ENCODE measurements at places on chromosomes 4 and X.

DNA sequence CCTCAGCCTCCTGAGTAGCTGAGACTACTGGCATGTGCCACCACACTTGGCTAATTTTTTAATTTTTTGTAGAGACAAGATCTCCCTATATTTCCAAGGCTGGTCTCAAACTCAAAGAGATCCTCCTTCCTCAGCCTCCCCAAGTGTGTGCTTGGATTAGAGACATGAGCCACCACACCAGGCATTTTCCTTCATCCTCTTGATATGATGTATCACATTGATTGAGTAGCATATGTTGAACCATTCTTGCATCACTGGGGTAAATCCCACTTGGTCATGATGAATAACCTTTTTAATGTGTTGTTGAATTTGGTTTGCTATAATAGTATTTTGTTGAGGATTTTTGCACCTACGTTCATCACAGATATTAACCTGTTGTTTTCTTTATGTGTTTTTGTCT is 24.2 kb upstream of the PPM1K start:
- DNase-seq: no peak

DNA sequence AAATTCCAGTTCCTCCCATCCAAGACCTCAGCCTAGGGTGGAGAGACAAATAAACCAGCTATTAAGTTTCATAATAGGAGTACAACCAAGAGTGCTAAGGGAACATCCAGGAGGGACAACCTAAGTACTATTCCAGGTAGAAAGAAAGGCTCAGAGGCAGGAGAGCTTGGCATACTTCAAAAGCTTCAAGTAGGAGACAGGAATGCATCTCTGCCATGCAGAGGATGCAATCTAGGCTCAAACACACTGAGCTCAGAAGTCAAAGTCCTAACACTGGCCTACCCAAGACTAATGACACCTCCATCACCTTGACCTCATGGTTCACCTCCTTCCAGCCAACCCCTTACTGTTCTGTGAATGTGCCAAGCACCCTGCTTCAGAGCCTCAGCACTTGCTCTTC is 8.1 kb downstream of the WDFY3 start:
- no peak for DNase-seq

DNA sequence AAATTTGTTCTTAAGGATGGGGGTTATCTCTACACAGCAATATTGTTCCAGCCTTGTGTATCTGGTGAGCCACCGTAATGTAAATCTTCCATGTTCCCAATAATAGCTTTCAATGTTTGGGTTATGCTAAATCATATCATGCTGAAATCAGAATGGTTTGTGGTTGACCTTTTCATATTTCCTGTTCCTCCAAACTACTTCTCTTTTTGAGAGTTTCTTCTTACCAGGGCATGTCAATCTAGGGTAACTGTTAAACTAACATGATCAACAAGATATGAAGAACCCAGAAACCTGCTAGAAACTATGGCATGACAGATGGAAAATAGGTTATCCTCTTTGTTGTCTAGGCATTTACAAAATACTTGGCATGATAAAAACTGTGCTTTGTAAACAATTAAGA is 22.0 kb downstream of the TNMD start:
- no peak for DNase-seq

- no peak for DNase-seq
Observed at GRCh38 chrX:140764401-140764919, 54.9 kb downstream of the LINC00632 start.

DNA sequence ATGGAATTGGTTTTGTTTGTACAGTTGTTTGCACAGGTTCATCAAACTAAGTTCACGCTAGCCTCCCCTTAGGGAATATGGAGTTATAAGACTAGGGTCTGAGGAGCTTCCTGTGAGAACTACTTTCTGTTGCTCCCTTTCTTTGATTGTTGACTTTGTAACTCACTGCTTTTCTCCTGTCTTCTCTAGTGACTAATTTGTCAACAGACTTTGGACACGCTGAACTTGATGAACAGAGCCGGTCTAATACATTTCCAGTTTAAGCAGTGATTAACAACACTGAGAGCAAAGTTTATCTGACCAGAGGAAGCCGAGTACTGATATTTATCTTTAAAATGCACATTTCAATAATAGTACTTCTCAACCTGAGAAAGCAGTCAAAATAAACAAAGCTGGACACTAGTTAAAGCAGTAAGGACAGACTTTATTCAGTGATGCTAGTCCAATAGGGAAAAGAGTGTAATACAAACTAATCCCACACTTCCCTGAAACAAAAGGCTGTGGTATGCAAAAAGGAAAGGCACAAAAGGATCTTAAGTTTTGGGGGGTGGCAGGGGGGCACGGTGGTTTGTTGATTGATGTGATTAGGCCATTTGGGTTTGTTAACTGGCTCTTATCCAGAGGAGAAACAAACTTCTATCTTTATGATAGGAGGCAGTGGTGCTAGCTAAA is 2.7 kb upstream of the NUDT9 start:
- DNase-seq: no peak

GRCh38 chr4:169015186-169015623 is 5.2 kb upstream of the CBR4 start:
- DNase-seq: no peak

GRCh38 chr4:7513671-7514070 is 78.9 kb upstream of the PSAPL1 start:
- no peak for DNase-seq

DNA sequence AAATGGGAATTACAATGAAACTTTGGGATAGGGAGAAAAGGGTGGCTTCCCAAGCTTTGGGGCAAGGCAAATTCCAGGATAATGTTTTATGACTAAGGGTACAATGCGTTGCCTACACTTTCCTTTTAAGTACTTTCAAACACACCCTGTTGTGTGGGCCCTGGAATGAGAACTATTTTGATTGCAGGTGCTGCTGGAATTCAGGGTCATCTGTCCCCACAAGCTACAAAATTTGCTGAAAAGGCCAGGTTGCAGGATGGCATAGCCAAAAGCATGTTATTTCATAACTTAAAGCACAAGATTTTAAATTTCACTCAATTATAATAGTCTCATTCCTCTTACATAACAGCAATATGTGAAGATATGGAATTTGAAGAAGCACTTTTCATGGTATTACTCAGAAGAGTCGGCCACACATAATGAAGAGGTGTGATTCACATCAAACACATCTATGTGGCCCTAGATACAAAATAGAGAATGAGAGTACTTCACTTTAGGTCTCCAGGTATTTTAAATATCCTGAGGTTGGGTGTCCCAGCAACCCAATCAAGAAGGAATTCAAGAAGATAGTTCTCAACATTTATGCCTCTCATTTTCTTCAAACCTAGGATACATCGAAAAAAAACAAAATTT is 89.3 kb downstream of the APBB2 start:
- no peak for DNase-seq

DNA sequence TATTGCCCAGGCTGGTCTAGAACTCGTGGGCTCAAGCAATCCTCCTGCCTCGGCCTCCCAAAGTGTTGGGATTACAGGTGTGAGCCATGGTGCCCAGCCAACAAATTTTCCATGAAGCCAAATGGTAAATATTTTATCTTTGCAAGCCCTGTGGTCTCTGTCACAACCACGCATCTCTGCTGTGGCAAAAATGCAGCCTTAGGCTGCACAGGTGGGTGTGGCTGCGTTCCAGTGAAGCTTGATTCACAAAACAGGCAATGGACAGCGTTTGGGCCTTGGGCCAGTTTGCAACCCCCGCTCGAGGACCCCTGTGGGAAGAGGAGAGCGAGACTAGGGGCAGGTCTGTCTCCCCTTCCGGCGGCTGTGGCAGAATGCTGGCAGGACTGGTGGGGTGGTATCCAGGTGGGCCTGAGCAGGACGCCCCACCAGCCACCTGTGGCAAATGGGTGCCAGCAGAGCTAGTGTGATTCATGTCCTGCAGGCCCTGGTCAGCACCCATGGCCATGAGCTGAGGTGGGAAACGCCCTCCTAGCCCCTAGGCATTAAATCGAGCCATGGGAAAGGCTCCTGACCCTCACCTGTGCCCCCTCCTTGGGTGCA is 19.7 kb downstream of the HTRA3 start:
- DNase-seq: no peak

- no peak for DNase-seq
Observed at GRCh38 chr4:17958181-17958580, 63.4 kb downstream of the LCORL start.

DNA sequence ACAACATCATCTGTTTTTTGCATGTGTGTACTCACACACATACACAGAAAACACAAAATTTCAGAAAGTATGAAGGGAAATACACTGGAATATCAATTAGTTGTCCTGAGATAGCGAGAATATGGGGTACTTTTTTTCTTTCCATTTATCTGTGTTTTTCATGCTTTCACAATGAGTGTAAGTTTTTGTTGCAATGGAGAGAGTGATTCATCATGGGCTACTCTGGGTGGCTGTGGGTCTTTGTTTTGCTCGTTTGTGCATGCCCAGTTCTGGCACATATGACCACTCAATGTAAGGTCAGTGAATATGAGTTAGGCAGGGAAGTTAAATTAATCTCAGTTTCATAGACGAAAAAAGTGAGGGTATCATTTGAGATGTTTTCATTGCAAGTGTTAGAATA is 26.9 kb downstream of the XK start:
- no peak for DNase-seq

DNA sequence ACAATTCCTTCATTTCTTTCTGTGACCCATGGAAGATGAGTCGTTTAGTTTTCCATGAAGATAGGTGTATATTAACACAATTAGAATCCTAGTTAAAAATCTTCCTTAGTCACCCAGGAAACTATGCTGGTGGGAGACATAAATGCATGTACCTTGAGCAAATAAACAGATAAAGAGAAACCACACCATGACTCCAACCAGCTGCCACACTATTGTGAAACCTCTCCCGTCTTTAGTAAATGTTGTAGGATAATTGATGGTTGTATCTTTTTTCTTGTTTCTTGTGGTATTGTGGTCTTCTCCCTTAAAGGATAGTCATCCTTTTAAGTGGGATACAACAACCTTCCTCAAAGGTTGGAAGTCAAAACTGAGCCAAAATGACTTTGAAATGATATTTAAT is 103.8 kb upstream of the LEF1 start:
- peak; percentile 77 for DNase-seq

DNA sequence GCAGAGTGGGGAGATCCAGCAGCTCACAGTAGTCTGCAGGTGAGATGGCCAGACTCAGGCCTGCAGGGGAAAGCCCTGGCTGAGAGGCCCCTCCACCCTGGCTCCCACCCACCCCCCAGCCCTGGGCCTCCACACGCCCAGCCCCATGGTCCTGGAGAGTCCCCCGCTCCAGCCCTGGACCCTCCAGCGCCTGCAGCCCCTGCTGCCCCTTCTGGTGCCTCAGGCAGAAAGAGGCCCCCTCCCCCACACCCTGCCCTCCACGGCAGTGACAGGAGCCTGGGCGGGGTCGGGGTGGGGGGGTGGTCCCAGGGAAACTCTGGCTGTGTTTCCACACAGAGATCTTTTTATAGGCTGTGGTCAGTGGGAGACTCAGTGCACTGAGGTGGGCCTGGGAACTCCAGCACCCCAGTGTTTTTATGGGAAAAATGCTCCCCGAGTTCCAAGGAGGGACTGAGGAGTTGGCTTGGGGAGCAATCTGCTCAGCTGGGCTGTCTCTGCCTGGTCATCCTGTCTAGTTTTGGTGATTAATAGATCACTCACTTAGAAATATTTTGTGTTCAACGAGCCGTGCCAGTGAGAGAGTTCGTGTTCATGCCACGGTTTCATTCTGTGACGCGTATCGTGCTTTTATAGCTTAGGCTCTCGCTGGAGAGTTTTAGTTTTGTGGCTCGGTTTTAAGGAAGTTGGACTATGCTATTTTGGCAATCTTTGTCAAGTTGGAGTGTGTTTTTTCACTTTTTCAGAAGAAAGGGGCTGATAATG is 53.1 kb upstream of the HGFAC start:
- DNase-seq: peak; percentile 80

GRCh38 chr4:70713453-70714078 is 8.2 kb upstream of the RUFY3 start:
- no peak for DNase-seq

DNA sequence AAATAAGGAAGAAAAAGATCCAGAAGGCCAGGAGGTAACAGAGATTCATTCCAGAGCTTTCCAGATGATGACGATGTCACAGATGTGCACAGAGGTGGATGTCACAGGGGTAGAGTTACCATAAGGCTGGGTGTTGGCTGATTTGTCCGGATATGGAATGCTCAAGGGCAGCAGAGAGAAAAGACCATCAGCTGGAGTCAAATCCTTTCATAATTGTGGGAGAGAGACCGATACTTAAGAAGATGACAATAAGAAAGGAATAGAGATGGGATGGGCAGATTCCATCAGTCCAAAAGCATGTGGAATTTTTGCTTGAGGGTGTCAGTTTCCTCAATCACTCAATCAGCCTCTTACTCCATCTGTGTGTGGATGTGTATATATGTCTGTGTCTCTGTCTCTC is 150.4 kb downstream of the CENPC start:
- DNase-seq: no peak

- DNase-seq: no peak
Observed at GRCh38 chr4:123649645-123650391, 253.2 kb downstream of the SPRY1 start.

DNA sequence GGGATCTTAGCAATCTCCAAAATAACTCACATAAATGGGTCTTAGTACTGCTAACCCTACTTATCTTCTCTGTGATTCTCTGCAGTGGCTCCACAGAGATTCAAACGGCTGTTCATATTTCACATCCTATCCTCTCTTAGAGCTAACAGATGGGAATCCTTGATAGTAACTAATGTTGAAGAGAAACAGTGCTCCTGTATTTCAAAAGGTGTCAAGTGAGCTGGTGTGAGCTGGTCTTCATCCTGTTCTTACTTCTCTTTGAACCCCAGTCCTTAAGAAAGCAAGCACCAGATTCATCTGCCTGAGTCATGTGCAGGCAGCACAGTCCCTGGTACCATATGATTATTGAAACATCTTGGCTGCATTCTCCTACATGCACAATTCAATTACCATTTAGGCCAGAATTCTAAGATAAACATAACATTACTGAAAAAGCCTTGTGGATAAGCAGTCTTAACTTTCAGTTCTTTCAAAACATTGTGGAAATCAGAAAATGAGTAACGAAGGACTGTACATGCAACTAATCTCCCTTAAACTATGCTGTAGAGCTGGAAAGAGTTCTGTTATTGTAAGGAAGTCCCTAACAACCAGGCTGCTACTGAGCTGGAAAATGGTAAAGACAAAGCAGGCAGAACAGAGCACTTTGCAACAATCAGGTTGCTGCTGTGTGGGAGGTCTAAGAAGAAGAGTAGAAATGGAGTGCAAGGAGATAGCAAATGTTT is 153.1 kb downstream of the NPNT start:
- DNase-seq: no peak

DNA sequence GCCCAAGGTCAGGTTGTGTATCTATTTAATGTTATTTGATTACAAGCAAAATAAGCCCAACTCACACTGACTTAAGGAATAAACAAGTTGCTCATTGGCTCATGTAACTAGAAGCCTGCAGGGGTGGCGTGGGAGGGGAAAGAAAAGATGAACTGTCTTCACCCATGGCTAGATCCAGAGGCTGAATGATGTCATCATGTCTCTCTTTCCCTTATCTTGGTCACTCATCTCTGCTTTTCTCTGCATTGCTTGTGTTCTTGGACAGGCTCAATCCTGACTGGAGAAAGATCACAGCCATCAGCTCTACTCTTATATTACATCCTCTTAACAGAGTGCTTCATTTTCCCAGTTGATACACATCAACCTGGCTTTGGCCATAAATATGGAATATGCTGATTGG is 290.0 kb upstream of the DIAPH2 start:
- DNase-seq: no peak

- no peak for DNase-seq
Observed at GRCh38 chr4:133808151-133808550, 393.4 kb downstream of the PABPC4L start.

- DNase-seq: no peak
Observed at GRCh38 chr4:184960505-184960971, 57.8 kb upstream of the HELT start.
